SW 1271 (cell line): ENCODE measurements at places on chromosomes 4 and X.

DNA sequence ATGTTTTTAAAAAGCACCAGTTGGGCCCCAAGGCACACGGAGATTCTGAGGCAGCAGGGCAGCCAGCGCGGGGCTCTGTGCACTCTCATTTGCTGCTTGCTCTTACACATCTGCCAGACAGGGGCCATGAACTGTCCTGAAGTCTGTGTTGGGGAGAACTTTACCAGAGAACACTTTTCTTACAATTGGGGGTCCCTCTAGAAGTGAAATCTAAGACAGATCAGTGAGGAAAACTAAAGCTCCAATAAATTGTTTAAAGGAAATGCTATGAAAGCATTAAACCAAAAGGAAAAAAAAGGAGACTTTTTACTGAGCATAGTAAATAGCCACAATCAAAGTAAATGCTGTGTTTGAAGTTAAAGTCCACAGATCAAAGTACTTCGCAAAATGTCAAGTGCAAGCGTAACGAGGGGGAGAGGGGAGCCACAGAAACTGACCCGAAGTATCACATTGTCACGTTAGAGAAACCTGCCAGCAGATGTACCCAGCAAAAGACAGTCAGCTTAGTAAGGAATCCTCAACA, 37.8 kb downstream of the SORBS2 start:
- no peak for DNase-seq

DNA sequence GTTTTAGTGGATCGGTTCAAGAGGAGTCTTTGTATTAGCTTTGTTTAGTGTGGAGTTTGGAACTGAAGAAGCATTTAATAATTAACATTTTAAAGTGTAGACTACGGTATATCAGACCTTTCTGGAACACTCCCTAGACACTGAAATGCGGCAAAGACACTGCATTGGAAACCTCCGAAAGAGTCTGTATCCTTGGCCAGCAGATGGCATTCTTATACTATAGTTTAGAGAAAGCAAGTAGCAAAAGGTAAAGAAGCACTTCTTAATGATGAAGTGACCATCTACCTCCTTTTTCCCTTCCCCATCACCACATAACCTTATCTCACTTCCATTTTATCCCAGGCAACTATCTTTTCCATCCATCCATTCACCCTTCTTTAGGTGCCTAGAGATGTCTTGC, 7.6 kb downstream of the FABP2 start:
- DNase-seq = peak; percentile 2

DNA sequence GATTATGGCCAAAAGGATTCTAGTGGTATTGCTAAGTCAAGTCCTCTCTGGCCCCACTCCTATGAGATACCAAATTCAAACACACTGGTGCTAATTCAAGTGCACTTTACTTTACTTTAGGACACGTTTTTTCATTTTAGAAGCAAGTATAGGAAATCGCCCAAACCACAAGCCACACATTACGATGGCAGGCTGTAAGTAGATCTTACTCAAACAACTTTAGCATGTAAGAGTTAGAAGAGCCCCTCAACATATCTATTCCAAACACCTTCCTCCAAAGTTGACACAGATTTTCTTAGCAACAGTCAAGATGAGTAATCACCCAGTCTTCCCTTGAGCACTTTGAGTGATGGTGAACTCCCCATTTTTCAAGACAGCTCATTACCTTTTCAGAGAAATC, 43.6 kb downstream of the DRD5 start:
- DNase-seq = no peak

DNA sequence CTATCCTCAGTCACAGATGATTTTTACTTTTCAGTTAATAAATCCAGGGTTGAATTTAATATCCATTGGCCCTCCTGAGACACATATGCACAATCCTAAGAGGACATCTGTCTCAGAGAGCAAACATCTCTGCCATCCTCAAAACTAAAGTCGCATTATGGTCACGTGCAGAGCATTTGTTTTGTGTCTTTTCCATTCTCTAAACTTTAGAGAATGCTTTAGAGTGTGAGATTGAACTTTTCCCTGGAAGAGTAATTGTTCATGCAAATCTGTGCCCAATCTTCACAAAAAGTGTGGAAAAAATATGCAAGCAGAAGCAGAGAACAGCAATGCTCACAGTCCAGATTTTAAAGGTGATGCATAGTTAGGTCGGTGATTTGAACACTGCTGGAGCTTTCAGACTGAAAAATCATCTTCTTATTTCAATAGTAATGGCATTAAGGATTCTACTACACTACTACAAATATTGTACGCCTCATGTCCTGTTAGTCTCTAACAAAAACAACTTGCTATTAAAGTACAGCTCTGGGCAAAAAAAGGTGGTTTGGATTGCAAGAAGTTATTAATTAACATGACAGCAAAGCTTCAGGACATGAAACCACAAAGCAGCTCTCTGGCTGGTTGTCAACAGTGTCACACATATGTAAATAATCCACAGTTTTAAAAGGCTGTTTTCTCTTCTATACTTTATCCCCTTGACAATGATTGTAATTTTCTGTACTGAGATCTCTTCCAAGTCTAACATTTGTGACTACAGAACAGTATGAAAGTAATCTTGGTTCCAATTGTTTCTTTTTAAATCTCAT, 19.9 kb downstream of the DCHS2 start:
- DNase-seq = no peak

DNA sequence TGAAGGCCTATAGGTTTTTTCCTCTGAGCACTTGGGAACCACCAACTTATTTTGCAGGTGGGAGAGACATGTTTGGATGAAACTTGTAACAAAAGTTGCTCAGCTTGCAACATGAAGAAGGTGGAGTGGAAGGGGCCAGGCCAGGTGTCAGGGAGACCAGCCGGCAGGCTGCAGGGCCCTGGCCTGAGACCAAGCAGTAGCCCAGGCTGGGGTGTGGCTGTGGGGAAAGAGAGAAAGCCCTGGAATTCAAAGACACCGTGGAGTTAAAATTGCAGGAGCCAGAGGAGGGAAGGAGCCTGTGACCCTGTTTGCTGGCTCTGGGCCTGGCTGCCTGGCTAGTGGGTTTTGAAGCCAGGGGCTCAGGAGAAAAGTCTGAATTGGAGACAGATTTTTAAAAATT, 43.4 kb downstream of the EFNB1 start:
- DNase-seq = no peak

DNA sequence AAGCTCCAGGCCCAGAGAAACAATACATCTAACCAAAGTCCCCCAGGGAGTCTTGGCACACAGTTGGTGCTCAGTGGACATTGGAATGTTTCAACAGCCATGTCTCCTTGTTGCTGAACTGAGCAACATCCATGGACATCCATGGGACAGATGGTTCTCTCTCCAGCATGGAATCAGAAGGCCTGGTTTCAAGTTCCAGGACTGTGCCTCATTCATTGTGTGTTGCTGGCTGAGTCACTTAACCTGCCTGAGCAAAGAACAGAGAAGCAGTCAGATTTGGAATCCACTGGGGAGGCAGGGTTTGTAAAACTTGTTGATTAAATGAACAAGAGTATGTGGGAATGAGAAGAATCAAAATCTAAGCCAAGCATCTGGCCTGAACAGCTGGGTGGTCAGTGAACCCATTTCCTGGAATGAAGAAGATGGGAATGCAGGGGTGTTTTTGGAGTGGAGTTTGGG, 147.9 kb downstream of the CHIC2 start:
- no peak for DNase-seq

GRCh38 chrX:23959781-23960180, 52.0 kb downstream of the CXorf58 start:
- no peak for DNase-seq

- DNase-seq = no peak
Measured at GRCh38 chr4:150021483-150021882, 56.8 kb upstream of the DCLK2 start.

DNA sequence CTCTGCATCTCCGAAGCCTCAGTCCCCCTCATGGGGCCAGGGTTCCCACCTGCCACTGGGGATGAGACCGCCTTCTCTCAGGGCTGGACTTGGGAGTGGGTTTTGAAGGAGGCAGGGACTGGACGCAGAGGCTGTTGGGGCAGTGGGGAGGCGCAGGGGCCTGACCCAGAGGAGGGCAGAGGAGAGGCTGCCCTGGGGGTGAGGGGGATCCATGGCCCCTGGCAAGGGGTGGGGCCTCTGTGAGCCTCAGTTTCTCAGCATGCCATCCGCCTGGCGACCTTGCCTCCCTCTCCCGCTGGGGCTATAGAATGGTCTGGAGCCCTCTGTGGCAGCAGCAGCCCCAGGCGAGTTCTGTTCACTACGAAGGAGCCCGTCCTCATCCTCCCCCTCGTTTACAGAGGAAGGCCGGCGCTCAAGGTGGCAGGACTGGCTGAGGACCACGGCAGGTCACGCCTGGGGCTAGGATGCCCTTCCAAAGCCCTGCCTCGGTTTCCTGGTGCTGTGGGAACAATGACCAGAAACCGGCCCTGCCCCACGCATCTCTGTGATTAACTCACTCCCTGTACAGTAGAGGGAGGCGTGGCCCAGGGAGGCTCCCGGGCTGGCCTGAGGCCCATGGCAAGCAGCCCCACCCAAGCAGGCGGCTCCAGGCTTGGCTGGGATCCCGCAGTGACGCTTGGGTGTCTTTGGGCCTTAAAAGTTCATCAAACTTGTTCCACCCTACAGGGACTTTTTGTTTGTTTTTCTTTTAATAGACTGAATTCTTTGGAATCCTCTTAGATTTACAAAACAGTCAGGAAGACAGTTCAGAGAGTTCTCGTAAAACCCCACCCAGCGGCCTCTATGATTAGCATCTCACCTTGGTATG, 16.0 kb upstream of the SH3TC1 start:
- DNase-seq = no peak

DNA sequence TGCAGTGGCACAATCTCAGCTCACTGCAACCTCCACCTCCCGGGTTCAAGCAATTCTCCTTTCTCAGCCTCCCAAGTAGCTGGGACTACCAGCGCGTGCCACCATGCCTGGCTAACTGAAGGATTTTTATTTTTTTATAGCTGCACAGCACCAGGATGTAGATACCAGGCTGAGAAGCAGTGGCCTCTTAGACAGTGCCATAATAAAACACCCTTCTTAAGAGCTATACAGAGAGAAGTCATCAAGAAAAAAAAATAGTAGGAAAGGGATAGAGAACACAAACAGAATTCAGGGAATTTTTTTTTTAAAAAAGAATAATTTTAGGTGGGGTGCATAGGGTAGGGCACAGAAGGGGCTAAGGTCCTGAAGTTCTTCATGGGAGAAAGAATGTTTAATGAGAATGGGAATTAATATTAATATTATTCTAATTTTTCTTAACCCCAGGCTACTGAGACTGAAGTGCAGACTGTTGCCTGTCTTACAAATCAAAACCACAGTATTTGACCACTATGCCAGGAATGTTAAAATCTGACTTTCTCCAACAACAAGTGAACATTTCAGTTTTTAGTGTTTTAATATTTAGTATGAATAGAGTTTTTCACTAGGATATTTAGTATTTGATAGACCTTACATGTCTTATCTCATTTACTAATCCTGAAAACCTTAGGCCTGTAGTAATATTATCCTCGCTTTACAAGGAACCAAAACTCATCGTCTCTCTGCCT, 146.7 kb downstream of the KCNIP4 start:
- DNase-seq = no peak

GRCh38 chr4:171794528-171794927, 18.7 kb upstream of the GALNTL6 start:
- no peak for DNase-seq

GRCh38 chrX:77925764-77926163, 15.3 kb downstream of the ATP7A start:
- DNase-seq = no peak

DNA sequence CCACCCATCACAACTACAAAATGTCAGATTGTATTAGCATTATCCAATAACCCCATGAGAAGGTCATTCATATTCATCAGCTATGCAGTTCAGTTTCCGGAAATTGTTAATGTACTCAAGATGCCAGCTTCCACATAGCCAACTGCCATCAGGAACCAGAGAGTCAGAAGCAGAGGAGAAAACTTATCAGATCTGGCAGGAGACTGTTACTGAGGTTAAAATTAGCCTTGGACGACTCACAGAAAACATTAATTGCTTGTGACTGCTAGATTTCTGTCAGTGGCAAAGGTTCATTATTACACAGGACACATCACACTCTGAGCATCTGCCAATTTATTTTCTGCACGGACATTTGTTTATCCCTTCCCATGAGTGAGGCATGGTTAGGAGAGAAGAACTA, 352.8 kb downstream of the DHRSX start:
- no peak for DNase-seq

DNA sequence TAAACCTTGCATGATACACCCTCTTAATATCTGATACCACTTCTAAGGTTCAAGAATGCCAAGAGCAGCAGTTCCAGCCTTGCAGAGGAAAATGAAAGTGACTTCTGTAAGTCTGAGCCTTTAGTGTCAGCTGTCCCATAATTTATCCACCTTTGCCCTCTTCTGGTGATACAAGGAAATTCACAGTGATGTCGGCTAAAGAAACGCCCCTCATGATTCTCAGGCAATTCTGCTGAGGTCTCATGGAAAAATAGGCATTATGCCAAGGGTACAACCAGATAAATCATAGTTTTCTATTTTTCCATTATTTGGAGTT, 172.2 kb upstream of the CXCL13 start:
- peak; percentile 7 for DNase-seq

GRCh38 chr4:183455431-183456195, 11.2 kb downstream of the CDKN2AIP start:
- no peak for DNase-seq

- DNase-seq = no peak
Measured at GRCh38 chr4:106062452-106062875, 167.2 kb downstream of the NPNT start.

- DNase-seq = no peak
Measured at GRCh38 chrX:108359806-108360602, 78.2 kb downstream of the COL4A6 start.

- DNase-seq = peak; percentile 19
Measured at GRCh38 chr4:304969-305680, at the start of gene ZNF732. Gene ZNF732 (minus strand): TSS chr4:305474. CDS start chr4:305310, 164 bp downstream.

DNA sequence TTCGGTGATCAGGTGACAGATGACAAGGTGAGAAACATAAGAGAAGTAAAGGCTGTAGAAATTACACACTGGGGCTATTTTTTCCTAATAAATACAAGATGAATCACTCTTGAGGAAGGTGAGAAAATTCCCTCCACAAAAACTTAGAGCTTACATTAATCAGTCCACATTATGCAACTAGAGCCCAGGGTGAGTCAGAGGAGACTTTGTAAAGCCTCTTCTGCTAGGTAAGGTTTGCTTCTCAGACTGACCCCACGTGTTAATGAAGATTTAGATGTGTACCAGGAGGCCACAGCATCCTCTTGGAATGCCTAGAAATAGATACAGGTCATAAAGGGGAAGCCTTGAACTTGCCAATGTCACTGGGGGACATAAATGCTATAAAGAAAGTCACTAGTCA, 396.0 kb upstream of the SMIM31 start:
- no peak for DNase-seq

GRCh38 chr4:107065201-107065600, 29.1 kb upstream of the DKK2 start:
- no peak for DNase-seq
